ENCODE measurements at places on chromosomes 2 and 18.

GRCh38 chr2:44120428-44120827, 48.2 kb upstream of the PPM1B start:
- no peak for DNase-seq

- DNase-seq = no peak
Measured at GRCh38 chr2:206051912-206052311, 34.1 kb downstream of the INO80D start.

DNA sequence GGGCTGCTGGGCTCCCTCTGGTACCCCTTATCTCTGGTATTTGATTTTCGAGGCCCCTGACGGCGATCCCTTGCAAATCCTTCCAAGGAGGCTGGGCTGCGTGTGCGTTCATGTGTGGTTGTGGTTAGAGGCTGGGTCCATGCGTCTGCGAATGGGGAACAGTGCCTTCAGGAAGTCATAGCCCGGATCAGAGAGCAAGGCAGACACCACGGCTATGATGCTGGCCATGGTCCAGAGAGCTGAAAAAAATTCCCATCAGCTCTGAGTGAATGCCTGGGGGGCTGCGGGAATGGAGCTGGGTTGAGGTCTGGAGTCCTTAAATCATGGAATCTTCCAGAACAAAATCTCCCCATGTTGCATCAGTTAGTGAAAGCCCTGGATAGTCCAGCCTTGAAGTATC, 145.5 kb downstream of the ACKR3 start:
- peak; percentile 56 for DNase-seq

DNA sequence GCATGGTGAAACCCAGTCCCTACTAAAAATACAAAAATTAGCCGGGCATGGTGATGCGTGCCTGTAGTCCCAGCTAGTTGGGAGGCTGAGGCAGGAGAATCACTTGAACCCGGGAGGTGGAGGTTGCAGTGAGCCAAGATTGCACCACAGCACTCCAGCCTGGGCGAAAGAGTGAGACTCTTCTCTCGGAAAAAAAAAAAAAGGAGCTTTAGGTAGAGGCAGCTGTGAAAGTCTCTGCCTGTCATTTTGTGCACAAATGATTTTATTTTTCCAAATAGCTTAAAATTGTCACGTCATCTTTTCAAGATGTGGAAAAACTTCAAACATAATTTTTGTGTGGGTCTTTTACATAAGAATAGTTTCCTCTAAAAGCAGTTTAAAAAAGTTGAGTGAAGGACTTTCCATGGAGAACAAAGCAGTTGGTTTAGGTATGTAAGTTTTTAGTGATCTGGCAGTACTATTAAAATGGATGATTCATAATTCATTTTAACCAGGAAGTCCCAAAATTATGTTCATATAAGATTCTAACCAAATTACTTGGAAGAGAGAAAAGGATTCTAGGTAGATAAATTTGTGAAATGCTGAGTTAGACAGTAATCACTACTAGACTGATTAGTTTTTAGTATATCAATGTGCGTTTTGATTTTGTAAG, 11.5 kb downstream of the CCNYL1 start:
- no peak for DNase-seq

- DNase-seq = no peak
Measured at GRCh38 chr18:71878226-71878625, 665.9 kb downstream of the CBLN2 start.

DNA sequence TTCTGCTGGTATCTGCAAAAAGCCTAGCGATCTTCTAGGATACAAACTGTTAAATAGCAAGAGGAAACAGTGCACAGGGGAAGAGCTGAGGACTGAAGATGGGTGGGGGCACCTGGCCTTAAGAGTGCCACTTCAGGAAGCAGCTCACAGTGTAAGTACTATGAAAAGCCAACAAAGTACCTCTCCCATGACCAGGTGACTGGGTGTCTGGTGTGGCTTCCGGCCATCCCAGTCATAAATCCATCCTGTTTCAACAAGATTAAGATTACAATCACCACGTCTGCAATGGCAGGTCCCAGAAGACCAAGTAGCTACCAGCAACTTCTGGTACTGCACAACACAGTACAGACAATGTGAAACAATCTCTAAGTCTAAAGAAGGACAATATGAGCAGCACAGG, 15.9 kb downstream of the ERFE start:
- DNase-seq = no peak

- DNase-seq = no peak
Measured at GRCh38 chr2:150732064-150732463, 244.6 kb upstream of the RND3 start.

- DNase-seq = peak; percentile 97
Measured at GRCh38 chr2:218860950-218861381, 1.4 kb downstream of the WNT6 start.

- no peak for DNase-seq
Measured at GRCh38 chr2:25808006-25808383, 70.3 kb downstream of the ASXL2 start.

DNA sequence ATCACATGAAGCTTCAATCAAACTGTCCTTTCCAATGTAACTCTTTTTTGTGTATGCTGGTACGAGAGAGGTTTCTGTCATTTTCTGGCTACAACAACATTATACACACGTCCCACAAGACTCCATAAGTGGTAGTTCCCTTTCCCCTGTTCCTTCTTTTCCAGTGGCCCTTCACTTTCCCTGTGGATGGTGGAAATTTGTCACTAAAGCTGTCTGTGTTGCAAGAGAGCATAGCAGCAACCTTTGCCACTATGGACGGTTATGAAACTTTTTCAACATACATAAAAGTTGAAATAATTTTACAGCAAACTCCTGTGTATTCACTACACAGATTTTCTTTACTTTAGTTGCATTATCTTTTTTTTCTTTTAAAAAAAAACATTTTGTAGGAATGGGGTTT, 18.7 kb downstream of the DBI start:
- DNase-seq = no peak

DNA sequence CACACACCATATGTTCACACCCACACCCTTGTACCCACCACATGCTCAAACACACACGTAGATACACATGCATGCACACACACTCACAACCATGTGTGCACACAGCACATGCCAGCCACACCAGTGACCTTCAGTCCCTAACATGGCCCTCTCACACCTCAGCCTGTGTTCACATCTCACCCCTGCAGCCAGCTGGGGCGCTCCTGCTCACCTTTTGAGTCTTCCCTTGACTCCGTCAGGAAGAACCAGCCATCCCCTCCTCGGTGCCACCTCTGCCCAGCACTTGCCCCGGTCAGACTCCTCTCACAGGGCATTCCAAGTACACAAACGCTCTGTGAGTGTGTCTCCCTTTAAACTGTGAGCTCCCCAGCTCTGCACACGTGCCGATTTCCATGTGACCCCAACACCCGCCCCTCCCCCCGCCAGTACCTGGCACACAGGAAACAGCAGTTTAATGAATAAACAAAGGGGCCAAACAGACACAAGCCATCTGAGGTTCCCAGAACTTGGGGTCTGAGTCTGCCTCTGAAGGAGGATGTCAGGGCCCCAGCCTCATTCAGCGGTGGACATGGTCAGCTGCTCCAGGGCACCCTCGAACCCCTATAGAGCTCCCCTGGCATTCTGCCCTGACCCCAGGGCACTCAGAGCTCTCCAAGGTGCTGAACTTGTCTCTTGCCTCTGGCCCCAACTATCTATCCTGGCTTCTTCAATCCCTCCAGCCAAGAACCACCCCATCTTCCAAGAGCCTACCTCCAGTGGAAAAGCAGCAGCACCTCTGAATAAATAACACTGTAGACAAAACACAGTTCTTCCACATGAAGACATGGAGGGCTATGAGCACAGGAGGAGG, 252.9 kb downstream of the ATAD2B start:
- peak; percentile 76 for DNase-seq

DNA sequence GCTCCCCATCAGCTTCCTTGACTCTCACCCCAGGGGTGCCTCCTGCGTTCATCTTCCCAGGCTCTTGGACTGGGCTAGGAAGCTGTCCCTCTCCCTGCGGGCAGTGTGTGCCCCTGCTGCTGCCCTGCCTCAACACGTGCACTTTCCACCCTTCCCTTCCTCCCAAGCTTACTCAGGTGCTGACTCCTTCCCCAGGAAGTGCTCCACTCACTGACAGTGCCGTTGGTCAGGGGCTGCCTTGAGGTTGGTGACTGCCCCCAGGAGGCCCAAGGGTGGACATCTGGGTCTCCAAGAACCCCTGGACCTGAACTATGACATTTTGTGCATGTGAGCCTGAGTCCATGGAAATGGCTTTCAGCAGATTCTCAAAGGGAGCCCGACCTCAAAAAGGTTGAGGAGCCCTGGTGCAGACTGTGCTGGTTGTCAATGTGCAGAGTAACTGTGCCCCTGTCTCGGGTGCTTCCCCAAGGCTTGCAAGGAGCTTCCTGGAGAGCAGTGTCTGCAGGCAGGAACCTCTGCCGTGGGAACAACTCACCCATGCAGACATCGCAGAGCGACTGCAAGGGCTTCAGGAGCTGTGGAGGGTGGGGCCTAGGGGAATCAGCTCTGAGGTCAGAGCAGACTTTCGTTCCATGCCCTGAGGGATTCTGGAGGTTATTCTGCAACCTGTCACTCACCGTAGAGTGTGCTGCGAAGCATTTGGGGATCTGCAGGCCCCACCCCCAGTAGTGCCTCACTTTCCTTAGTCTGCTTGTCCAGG, 116.5 kb upstream of the MCFD2 start:
- DNase-seq = no peak

DNA sequence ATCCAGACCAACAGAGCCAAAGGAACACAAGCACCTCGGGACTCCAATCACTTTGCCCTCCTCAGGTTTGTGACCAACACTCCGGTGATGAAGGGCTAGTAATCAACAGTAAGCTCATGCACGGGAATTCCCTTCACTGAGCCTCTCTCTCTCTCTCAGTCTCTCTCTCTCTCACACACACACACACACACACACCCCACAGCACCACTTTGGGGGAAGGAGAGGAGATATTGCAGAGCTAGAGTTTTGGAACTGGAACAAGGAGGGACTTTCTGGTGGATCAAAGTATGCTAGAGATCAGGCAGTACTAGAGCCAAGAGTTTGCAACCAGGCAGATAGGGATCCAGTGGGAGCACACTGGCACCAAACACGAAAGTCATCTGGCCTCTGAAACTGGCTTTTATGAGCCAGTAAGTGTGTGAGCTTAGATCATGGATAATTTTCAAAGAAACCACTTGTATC, 98.7 kb downstream of the ANKRD44 start:
- no peak for DNase-seq

DNA sequence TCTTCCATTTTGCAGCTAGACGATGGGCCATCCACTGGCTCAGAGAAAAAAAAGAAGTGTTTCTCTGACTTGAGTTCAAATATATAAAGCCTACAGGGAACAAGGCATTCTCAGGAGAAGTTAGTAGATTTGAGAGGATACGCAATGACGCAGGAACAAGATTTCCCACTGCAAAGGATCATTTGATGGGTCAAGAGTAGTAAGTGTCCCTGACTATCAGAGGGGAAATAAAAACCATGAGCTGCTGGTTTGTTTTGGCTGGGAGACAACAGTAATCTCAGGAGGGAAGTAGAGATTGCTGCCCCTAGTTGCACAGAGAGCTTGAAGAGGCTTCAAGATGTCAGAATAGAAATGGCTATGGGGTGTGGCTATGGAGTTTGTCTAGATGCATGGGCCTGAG, 22.3 kb upstream of the MYO1B start:
- no peak for DNase-seq

GRCh38 chr18:63074981-63075404, 244.6 kb downstream of the BCL2 start:
- peak; percentile 86 for DNase-seq

DNA sequence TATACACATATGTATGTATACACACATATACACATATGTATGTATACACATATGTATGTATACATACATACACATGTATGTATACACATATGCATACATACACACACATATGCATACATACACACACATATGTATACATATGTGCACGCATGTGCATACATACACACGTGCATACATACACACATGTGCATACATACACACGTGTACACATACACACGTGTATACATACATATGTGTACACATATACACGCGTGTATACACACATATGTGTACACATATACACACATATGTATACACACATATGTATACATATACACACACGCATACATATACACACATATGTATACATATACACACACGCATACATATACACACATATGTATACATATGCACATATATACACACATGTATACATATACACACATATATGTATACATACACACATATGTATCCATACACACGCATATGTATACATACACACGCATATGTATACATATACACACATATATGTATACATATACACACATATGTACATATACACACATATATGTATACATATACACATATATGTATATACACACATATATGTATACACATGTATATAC, 21.5 kb downstream of the NABP1 start:
- DNase-seq = no peak

GRCh38 chr2:104561251-104561650, 292.7 kb upstream of the POU3F3 start:
- DNase-seq = no peak

DNA sequence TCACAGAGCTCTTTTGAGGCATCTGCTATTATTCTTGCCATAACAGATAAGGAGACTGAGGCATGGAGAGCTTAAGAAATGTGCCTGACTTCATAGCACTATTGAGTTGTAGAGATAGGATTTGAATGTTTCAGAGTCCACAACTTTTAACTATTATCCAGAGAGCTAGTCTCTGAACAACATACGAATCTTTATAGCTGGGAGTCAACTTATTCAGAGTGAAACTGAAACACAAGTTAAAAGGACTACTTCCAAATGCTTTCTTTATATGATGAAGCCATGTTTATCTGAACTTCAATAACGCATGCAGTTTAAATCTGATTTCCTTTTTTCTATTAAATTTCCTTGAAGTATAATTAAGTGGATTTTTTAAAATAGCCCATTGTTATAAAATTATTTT, 268.8 kb downstream of the IKZF2 start:
- no peak for DNase-seq

- DNase-seq = no peak
Measured at GRCh38 chr2:42147641-42148274, 21.4 kb upstream of the EML4 start.

DNA sequence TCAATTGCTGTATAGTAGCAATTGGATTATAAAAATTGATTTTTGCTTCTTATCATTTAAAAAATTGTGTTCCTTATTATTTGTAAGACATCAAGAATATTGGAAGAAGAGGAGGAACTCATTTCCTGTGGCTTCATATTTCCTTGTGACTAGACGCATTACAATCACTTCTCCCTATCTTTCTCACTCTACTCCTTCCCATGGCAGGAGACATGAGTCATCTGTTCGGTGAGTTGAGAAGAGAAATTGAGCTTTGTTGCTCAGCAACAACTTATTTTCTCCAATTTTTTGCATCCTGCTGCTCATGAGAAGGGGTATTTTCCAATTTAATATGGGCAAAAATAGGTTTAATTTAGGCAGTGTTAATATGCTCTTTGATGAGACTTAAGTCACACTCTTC, 1783.9 kb downstream of the SUCLG1 start:
- no peak for DNase-seq
